ENCODE measurements at places on chromosomes 6 and 20.

DNA sequence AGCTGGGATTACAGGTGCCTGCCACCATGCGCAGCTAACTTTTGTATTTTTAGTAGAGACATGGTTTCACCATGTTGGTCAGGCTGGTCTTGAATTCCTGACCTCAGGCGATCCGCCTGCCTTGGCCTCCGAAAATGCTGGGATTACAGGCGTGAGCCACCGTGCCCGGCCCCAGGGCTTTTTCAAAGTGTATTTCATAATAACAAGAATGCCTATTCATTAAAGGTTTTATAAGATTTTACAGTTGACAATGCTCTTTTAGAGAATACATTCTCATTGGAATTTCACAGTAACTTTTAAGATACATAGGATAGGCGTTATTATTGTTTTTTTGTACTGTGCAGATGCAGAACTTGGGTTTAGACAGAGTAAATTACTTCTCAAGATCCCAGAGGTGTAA lies 52.6 kb upstream of the PTPRK start:
- DNase-seq = no peak

GRCh38 chr6:43938178-43939105 lies 168.4 kb downstream of the VEGFA start:
- DNase-seq = no peak

GRCh38 chr20:46130534-46130933 lies 12.4 kb downstream of the CD40 start:
- no peak for DNase-seq

DNA sequence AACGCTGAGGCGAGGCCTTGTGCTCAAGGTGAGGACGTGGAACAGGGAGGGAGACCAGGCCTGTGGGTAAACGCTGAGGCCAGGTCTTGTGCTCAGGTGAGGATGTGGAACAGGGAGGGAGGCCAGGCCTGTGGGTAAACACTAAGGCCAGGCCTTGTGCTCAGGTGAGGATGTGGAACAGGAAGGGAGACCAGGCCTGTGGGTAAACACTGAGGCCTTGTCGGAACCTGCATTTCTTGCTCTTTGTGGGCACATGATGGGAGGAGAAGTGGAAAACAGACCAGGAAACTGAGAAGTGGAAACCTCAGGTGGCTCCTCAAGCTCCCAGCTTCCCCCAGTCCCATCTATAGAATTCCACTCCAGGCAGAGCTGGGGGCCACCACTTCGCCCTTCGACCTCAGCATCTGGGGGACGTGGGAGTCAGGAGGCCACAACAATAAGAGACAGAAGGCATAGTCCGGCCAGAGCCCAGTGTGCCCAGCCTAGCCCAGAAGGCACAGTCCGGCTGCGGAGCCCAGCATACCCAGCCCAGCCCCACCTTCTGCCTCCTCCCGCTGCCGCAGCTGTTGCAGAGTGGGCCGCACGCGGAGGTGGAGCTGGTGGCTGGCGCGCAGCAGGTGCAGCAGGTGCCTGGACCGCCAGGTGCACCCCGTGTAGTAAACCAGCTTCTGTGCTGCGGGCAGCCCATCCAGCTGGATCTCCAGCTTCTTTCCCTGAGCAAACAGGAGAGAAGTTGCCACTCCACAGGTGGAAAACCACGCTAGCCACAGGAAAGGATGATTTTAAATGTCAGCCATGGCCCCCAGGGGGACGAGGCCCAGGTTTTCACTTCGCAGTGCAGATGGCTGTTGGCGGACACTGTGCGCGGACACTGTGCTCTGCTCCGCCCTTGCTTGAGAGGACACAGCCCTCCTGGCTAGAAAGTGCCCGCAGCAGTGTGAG lies 17.5 kb downstream of the FRMD1 start:
- DNase-seq = no peak

GRCh38 chr6:41707565-41708200 lies 27.7 kb downstream of the TFEB start:
- DNase-seq = no peak

DNA sequence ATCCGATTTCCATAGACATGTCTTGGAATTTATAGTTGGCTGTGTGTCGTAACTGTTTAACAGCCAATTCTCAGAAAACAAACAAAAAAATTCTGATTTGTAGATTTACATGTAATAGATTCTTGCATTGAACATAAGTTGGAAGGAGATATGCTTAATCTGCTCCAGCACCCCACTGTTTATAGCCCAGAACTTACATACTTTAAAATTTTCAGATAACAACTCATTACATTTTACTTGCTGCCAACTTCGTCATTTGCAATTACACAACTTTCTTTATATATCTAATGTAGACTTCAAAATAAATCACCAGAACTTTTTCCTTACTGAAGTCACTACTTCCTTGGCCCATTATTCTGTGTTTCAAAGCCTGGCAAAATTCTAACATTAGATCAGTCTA lies 472.3 kb upstream of the EYS start:
- DNase-seq = no peak

- no peak for DNase-seq
Observed at GRCh38 chr6:170244721-170245474, 46.0 kb downstream of the DLL1 start.

GRCh38 chr20:44334306-44334705 lies 2.5 kb upstream of the R3HDML start:
- no peak for DNase-seq

DNA sequence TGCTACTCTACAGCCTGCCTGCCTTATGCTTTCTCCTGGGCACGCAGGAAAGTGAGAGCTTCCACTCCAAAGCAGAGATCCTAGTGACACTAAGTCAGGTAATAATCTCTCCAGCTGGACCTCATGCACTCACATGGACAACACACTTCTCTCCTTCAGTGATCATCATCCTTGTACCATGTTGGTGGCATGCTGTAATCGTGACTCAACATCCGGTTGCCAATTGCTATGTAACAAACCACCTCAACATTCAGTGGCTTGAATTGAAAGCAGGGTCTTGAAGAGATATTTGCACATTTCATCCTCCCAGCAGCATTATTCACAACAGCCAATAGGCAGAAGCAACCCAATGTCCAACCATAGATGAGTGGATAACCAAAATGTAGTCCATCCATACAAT lies 40.3 kb upstream of the PPP1R3G start:
- no peak for DNase-seq

DNA sequence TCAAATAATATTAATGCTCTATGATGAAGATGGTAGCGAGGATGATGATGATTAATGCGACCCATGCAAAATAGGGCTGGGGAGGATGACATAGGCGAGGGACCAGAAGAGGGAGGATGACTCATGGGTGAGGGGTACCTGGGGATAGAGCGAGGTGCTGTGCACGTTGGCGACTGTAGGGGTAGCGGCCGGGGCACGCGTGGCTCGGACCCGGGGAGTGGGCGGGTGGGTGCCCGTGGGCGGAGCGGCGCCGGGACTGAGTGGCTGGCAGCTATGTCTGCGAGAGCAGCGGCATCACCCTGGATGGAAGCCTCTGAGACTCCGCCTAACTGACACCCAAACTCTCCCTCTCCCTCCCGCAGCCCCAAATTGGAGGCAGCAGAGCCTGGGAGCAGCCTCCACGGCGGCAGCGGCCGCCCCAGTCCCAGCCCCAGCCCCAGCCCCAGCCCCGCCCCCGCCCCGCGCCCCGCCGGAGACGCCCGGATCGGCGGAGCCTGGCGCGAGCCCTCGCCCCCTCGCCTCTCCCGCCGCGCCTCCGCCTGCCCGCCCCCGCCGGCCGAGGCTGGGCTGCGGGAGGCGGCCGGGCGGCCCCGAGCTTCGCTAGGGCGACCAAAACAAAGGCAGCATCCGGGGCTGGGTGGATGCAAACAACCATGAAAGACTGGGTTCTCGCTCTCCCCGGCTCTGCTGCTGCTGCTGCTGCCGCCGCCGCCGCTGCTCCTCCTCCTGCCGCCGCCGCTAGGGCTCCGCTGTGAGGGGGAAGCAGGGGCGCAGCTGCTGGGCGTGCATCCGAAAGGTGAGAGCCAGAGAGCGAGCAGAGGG lies at the start of gene RIMS1:
Gene RIMS1 (plus strand): TSS at position 367 of the 822 bp plus-strand sequence. CDS start 474 bp downstream, outside the sequence.
- DNase-seq = no peak

GRCh38 chr20:47757145-47758035 lies 27.9 kb downstream of the SULF2 start:
- no peak for DNase-seq

- no peak for DNase-seq
Observed at GRCh38 chr6:78526432-78526831, 340.9 kb upstream of the IRAK1BP1 start.

DNA sequence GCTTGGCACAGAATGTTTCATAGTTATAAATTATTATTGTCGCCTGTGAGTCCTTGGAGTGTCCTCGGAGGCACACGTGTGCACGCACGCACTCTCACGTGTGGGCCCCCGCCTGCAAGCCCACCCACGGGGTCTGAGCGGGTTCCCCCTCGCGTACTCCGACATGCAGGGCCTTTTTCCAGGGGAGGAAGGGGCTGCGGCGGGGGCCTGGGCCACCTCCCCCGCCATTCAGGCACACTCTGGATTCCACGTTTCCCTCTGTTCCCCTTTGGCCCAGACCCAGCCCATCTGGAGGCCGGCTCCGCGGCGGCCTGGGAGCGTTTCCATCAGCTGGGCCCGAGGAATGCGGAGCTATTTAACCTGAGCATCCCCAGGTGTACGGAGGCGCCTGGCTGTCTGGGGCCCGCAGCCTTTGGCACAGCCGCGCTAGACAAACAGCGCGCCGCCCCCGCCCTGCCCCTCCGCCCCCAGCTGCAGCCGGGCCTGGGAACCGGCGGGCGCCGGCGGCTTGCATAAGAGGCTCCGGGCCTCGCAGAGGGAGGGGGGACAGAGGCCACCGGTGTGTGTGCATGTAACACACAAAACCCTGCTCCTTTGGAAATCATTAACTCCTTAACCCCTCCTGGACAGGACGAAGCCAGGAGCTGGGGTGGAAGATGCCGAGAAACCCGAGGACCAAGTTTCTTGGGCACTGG lies 3.3 kb downstream of the ID1 start:
- DNase-seq = no peak

DNA sequence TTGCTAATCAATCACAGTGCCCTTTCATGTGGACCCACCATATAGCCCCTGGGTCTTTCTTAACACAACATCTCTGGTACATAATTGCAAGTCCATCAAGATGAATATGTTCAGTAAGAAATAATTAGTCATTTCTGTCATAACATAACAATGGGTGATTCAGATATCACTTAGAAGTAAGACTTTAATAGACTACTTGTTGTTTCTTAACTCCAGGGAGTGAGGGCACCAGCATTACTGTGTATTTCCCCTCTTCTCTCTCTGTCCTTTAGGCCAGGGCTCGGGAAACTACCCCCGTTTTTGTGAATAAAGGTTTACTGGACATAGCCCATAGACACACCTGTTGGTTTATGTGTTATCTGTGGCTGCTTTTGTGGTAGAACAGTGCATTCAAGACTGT lies 123.5 kb downstream of the SLC24A3 start:
- no peak for DNase-seq

DNA sequence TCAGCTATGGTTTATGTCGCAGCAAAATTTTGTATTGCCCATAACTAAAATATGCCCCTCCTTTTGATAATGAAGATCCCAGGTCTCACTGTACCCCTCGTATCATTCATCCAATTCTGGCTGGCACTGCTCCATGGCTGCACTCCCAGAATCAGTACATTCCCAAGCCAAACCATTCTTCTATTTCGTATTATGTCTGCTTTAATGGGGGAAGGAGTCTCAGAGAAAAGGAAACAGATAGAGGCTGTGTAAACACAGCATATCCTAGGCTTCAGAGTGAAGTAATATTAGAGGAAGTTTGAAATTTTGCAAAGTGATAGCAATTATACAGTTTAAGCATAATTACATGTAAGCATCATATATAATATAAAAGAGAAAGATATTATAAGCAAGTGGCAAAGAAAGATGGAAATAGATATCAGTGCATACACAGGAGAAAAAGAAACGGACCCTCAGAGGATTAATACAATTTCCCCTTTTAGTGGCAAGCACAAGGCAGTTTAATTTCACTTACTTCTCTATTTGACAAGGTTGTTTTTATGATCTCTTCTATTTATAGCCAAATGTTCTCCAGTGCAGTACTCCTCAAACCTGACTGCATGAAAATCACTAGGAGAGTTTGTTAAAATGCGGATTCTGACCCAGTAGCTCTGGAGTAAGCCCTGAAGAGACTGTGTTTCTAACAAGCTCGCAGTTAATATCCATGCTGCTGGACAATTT lies 56.5 kb upstream of the TENT5A start:
- no peak for DNase-seq

DNA sequence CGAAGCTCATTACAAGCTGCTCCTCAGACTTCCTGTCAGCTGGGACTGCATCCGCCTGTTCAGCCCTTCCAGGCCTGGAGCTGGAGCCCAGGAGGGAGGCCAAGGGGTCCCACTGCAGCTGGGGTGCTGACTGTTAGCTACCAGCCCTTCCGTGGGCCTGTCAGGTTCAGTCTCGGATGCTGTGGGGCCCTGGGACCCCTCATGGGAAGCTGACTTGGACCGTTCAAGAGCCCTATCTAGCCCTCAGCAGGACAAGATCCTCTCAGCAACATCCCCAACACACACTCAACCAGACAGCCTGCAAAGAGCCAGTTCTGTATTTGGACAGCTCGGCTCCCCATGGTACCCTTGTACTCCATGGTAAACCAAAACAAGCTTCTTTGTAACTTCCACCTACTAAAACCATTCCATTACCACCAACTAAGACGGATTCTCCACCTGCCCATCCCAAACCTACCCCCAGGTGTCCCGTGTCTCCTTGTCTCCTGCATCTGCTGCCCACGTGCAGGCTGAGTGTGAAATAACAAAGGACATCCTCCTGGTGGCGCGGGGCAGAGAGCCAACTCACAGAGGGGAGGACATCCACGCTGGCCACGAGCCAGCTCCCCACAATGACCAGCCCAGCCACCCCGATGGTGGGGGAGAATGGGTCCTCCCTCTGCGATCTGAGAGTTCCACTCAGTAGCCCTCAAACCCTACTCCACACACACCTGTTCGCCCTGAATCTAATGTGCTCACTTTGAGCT lies 111.2 kb downstream of the TAF4 start:
- no peak for DNase-seq

GRCh38 chr6:10338151-10338550 lies 76.7 kb downstream of the TFAP2A start:
- DNase-seq = no peak

- DNase-seq = no peak
Observed at GRCh38 chr6:131136021-131136786, 937 bp downstream of the AKAP7 start.

- no peak for DNase-seq
Observed at GRCh38 chr6:168315596-168315995, 4.0 kb downstream of the DACT2 start.

DNA sequence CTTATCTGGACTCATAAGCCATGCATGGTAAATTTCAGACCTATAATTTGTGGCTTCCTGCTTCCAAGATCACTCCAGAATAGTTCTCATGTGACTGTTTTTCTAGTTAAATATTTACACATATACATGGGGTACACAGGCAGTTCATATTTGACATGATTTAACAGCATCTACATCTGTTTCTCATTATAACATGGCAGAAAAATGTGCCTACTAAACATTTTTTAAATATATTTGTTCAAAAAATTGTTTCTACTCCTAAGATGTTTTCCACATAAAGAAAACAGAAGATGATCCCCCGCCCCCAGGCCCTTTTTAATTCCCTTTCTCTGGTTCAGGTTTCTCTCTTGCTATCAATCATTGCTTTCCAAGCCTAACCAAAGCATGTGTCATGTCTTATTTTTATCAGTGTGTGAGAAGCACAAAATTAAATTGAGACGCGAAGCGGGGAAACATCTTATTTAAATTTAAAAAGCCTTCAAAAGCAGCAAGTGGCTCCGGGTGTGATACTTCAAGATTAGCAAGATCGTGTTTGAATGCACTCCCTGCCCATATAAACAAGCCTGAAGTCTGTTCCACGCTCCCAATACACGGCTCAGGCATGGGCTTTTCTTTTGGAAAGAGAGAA lies 37.3 kb downstream of the IPCEF1 start:
- DNase-seq = no peak
